ENCODE measurements at places on chromosomes 2 and 18. TPM values are rescaled to one million over a fixed set of nuclear protein-coding genes. Genes with fewer than 3 reads are reported as not detected.

DNA sequence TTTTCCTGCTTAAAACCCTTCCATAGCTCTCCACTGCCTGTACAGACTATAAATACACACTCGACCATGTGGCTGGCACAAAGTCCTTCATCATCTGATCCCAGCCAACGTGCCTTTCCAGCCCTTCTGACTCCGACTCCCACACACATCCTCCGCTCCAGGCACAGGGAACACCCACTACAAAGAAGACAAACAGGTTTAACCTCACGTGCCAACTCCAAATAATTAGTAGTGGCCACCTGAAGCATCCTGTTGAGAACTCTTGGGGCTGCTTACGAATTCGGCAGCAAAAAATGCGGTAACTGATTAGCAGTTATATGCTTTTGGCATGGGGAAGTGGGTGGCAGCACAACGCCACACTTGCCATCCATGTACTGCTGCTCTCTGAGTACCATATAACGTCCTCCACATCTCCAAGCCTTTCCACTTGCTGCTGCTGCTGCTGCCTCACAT, 12.1 kb downstream of the SPIRE1 start:
- peak overlapping the region; percentile 70 for H3K27ac ChIP-seq
- DNase-seq: peak; percentile 69
- peaks cover 5% of the 10 kb centered on the region for H3K4me1 ChIP-seq

DNA sequence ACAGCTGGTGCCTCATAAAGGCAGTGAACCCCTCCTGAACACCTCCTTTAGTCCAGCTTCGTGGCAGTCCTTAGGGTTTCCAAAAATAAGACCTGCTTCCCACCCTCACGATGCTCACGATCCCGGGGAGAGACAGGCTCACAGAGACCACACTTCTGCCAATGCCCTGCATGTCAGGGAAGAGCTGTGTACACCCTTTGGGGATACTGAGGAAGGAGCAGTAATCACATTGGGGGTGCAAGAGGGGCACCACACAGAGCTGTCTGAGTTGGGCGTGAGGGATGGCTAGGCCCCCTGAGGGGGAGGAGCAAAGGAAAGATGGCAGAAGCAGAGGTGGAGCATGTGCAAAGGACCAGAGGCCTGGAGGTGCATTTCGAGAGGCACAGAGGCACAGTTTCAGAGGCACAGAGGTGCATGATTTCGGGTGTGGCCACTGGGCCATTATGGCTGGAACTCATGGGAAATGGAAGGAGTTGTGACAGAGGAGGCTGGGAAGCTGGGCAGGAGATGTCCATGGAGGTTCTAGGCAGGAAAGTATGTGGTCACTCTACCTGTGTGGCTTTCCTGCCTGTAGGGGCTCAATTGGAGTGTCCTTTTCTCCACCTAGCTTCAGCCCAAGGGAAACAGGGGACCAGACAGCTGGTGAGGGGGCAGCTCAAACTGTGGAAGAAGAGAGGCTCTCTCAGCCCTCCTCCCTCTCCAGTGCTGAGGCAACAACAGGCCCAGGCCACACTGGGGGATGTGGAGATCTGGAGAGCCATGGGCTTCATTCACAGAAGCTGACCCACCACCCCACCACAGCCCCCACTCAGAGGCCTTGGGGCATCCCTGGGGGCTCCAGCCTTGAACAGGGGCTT, 115.9 kb downstream of the CAPN13 start:
- DNase-seq: no peak
- peaks cover 5% of the 10 kb centered on the region for H3K4me1 ChIP-seq
- H3K27ac ChIP-seq: no peak overlapping the region

FAP gene
- 11.5 TPM for total RNA-seq

HOXD4 gene
- total RNA-seq: 0.40 TPM

DOK6 gene
- total RNA-seq: 5.8 TPM

DNA sequence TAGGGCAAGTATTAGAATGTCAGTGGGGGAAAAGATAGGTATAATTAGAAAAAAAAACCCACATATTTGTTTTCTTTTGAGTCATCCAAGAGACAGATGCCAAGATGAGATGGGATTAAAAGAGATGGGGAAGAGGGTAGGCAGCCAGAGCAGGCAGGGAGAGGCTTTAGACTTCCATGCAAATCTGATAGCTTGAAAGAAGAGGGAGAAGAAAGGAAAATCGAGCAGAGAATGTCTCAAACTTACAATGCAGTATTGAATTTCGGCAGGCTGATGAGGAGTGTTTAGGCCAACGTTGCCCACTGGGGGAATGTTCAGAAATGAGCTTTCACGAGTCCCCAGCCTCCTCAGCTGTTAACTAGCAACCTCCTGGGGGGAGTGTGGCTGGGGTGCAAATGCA, 91.3 kb downstream of the SPATS2L start:
- H3K27me3 ChIP-seq: no peaks in the 10 kb centered on the region
- no peaks in the 10 kb centered on the region for H3K4me1 ChIP-seq
- DNase-seq: no peak
- peaks cover 12% of the 10 kb centered on the region for H3K36me3 ChIP-seq
- H3K4me3 ChIP-seq: no peak overlapping the region

DNA sequence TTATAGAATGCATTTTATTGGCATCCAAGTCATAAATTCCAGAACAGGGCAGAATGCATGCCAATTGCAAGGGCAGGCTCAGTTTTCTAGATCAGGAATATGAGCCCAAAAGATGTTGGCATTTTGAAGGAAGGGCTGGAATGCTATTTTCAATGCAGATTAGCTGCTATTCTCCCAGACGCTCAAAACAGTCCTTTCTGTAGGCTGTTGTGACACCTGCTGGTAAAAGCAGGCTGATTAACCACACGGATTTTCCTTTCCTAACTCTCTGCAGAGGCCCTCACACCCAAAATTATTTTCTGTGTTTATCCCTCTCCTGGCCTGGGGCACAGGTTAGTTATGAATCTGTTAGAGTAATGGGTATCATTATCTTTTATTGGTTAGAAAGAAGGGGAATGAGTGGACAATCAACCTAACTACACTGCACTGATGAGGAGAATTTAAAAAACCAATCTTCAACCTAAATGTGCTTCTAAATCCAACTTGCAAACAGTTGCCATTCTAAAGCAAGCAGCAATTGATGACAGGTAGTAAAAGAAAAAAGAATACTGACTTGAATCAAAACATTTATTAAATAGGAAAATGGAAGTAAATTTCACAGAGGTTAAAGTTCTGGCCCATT, 94.0 kb downstream of the PLA2R1 start:
- H3K27me3 ChIP-seq: no peaks in the 10 kb centered on the region
- DNase-seq: peak; percentile 32
- H3K36me3 ChIP-seq: no peaks in the 10 kb centered on the region
- H3K4me3 ChIP-seq: no peak overlapping the region

DNA sequence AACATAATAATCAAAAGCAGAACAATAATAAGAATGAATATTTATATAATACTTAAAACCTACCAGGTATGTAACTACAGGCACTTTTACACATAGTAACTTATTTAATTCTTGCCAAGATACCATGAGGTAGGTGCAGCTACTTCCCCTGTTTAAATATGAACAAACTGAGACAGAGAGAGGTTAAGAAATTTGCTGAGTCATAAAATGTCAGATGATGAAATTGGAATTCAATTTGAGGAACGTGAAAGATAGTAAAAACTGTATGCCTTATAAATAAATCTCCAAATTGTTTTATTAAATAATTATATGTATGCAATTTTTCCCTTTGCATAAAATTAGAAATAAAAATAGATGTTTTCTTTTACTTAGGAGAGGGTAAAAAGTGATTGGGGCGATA, 1103.3 kb upstream of the NRXN1 start:
- no peaks in the 10 kb centered on the region for H3K36me3 ChIP-seq
- DNase-seq: no peak
- no peaks in the 10 kb centered on the region for H3K27me3 ChIP-seq
- no peak overlapping the region for H3K27ac ChIP-seq
- H3K4me3 ChIP-seq: no peak overlapping the region

DNA sequence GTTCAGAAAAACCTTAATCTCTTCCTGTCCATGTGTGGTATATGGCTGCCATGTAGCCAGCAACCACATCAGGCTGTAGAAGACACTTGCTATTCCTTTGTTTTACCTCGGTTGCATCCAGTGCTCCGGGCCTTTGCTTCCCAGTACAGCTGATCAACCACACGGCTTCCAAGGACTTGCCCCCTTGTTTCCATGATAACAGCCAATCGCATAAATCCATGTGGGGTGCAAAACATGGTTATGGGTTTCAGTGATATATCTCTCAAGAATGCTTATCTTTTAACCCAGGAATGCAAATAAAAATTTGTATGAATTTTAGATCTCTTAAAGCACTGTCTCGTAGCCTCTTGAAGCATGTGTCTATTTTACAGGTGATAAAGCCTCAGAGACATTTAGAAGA, 118.3 kb downstream of the MGAT5 start:
- H3K4me1 ChIP-seq: peaks cover 83% of the 10 kb centered on the region
- no peak for DNase-seq
- no peak overlapping the region for H3K4me3 ChIP-seq
- H3K27me3 ChIP-seq: no peaks in the 10 kb centered on the region
- peak overlapping the region; percentile 64 for H3K27ac ChIP-seq

DSC2 gene
- total RNA-seq: 26.3 TPM

GRCh38 chr2:33100921-33101320, 154.2 kb downstream of the LTBP1 start:
- no peaks in the 10 kb centered on the region for H3K36me3 ChIP-seq
- H3K27me3 ChIP-seq: no peaks in the 10 kb centered on the region
- H3K4me3 ChIP-seq: no peak overlapping the region
- no peak overlapping the region for H3K27ac ChIP-seq

DNA sequence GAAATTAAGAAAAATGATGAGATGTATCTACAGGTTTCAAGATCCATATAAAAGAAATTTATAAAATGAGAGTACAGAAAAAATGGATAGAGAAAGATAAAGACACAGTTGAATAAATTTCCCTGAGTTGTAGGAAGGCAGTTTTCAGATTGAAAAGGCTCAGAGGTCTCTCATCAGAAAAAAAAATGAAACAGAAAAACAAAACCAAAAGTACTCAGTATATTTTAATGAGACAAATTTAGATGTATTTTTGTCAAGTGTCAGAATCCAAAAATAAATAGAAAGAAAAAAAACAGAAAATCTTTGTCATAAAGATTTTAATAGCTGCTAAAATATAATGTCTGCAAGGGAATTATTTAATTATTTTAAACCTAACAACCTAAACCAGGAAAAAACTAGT, 520.5 kb downstream of the KCNJ3 start:
- no peaks in the 10 kb centered on the region for H3K4me1 ChIP-seq
- H3K27me3 ChIP-seq: no peaks in the 10 kb centered on the region
- H3K27ac ChIP-seq: no peak overlapping the region
- H3K4me3 ChIP-seq: no peak overlapping the region

DNA sequence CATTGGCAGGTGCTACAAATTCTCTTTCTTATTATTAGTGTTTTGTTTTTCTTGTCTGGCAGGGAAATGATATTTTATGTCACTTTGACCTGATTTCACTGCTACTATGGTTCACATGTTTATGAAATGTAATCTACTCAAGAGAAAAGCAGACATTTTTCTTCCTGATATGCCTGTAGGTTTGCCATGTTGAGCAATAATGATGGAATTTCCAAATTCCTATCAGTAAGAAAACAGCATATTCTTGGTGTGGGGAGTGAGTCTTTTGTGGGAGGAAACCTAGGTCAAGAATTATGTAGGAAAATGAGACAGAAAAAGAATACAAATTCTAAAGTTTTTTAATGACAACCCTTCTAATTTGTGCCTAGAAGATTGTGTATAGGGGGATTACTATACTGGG, 356.4 kb downstream of the SLC4A3 start:
- H3K36me3 ChIP-seq: no peaks in the 10 kb centered on the region
- H3K27me3 ChIP-seq: no peaks in the 10 kb centered on the region
- no peak overlapping the region for H3K4me3 ChIP-seq
- no peak overlapping the region for H3K27ac ChIP-seq

DES gene
- 13,982 TPM for total RNA-seq

- H3K27me3 ChIP-seq: no peaks in the 10 kb centered on the region
- H3K4me1 ChIP-seq: no peaks in the 10 kb centered on the region
- H3K4me3 ChIP-seq: no peak overlapping the region
- H3K27ac ChIP-seq: no peak overlapping the region
Measured at GRCh38 chr2:212477571-212477970, 61.0 kb downstream of the ERBB4 start.

CXCR1 gene
- 0.28 TPM for total RNA-seq

EGR4 gene
- total RNA-seq: not detected

GRCh38 chr2:37366773-37367172, 22.3 kb downstream of the QPCT start:
- no peak overlapping the region for H3K4me3 ChIP-seq
- DNase-seq: no peak
- no peaks in the 10 kb centered on the region for H3K27me3 ChIP-seq
- H3K27ac ChIP-seq: no peak overlapping the region

GRCh38 chr2:158603205-158603604, 146.5 kb downstream of the PKP4 start:
- no peak for DNase-seq
- peaks cover 26% of the 10 kb centered on the region for H3K4me1 ChIP-seq
- H3K4me3 ChIP-seq: no peak overlapping the region
- H3K27ac ChIP-seq: no peak overlapping the region
- H3K27me3 ChIP-seq: no peaks in the 10 kb centered on the region

GRCh38 chr2:32064021-32064601, 755 bp downstream of the SPAST start:
- H3K4me3 ChIP-seq: peak overlapping the region; percentile 85
- no peaks in the 10 kb centered on the region for H3K27me3 ChIP-seq
- no peak for DNase-seq
- H3K27ac ChIP-seq: peak overlapping the region; percentile 91
- no peaks in the 10 kb centered on the region for H3K36me3 ChIP-seq
- peaks cover 21% of the 10 kb centered on the region for H3K4me1 ChIP-seq

- DNase-seq: peak; percentile 71
- no peaks in the 10 kb centered on the region for H3K36me3 ChIP-seq
- peak within 1 kb of the TSS; percentile 84 for H3K27ac ChIP-seq
- H3K27me3 ChIP-seq: no peaks in the 10 kb centered on the region
Measured at GRCh38 chr2:23939987-23940717, at the start of gene UBXN2A. Gene UBXN2A (plus strand): TSS chr2:23940463. CDS start chr2:23958315, 17,852 bp downstream.

DNA sequence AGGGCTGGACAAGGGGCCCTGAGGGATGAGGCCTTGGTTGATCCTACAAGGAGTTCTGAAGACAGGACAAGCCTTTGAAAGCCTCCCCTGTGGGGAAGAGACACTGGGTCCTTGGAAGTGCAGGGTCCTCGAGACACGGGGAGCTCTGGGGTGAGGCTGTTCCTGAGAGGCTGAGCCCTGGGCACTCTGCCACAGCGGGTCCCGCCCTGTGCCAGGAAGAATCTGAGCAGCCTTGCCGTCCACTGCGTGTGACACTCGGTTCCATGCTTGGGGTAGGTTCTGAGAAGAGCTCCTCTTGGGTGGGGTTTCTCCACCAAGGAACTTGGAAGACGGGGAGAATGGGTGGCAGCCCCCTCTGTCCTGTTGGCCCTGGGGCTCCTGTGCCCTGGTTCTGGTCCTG, 13.9 kb downstream of the SNTG2 start:
- DNase-seq: no peak
- no peaks in the 10 kb centered on the region for H3K4me1 ChIP-seq
- no peaks in the 10 kb centered on the region for H3K36me3 ChIP-seq
- no peak overlapping the region for H3K4me3 ChIP-seq
- H3K27ac ChIP-seq: no peak overlapping the region

GRCh38 chr2:173989160-173989883, 24.1 kb upstream of the SP3 start:
- H3K4me3 ChIP-seq: no peak overlapping the region
- no peak for DNase-seq
- peaks cover 89% of the 10 kb centered on the region for H3K4me1 ChIP-seq
- H3K27me3 ChIP-seq: no peaks in the 10 kb centered on the region

Data from heart right ventricle (tissue), 16 donors.